Epithelial cell of esophagus (primary cell): ENCODE measurements at places on chromosomes 2 and 18.

DNA sequence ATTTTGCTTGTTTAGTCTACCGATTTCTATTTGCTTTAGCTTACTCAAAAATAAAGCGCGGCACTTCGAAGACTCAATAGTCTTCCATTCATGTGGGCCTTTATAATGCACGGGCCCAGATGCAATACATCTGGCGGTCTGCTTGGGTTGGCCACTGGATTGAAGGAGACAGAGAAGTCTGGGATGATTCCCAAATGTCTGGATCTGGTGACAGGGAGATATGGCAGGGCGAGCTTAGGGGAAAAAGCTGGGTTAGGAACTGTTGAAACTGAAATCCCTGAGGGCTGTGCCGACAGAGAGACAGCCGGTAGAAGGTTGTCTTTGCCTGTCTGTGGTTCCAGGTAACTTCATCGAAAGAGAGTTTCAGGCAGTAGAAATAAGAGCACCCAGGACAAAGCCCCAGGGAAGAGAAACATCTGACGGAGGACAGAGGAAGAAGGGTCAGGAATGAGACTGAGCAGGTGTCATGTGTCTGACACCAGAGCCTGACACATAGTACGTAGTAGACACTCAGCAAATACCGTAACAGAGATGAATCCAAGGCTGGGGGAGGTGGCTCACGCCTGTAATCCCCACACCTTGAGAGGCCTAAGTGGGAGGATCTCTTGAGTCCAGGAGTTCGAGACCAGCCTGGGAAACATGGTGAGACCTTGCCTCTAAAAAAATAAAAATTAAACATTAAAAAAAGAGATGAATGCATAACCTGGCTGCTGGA, 13.6 kb downstream of the CLUL1 start:
- no peak for DNase-seq

- no peak for DNase-seq
Observed at GRCh38 chr2:25062511-25062917, 20.6 kb downstream of the EFR3B start.

DNA sequence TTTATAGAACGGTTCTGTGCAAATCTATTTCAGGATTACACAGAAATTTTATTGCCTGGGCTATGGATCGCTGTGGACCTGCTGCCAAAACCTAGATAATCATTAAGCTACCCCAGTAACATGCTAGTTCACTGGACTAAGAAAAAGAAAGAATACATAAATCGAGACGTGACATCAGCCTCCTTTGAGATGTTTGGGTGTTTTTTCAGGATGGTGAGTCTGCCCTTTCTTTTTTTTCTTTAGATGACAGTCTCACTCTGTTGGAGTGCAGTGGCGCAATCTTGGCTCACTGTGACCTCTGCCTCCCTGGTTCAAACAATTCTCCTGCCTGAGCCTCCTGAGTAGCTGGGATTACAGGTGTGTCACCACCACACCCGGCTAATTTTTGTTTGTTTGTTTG, 52.0 kb downstream of the FHOD3 start:
- peak; percentile 45 for DNase-seq

GRCh38 chr18:68840554-68841263, 42.8 kb downstream of the CCDC102B start:
- DNase-seq, result peak; percentile 92

- DNase-seq, result peak; percentile 90
Observed at GRCh38 chr2:101064868-101065549, 62.9 kb downstream of the RPL31 start.

GRCh38 chr2:79131687-79132086, 11.4 kb downstream of the REG1A start:
- DNase-seq, result no peak

DNA sequence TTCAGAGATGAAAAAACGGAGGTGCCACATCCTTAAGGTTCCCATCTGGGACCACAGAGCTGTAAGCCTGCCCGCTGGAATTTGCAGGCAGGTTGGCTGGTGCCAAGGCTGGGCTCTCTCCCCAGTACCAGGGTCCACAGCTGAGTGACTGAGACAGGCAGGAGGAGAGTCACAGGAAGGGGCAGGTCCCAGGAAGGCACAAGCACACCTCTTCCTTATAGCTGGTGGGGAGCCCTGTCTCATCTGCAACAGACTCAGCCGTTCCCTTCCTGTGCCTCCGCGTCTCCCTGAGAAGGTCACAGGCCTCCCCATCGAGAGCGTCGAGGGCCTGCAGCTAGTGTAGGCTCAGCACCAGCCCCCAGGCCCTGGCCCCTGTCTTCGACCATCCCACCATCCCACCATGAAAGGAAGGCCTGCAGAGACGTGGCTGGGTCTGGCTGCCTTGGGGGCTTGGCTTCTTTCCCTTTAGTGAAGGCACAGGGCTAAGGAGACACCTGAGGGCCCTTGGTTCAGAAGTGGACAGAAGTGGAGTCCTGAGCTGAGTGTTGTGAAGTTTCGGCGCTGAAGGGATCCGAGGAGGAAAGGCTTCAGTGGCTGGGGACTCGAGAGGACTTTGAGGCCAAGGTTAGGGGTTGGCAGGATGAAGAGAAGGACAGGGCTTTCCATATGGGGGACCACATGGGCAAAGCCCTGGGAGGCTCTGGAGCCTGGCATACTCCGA, 26.8 kb downstream of the GLI2 start:
- no peak for DNase-seq

GRCh38 chr18:37871561-37871960, 306.0 kb upstream of the CELF4 start:
- DNase-seq, result no peak

DNA sequence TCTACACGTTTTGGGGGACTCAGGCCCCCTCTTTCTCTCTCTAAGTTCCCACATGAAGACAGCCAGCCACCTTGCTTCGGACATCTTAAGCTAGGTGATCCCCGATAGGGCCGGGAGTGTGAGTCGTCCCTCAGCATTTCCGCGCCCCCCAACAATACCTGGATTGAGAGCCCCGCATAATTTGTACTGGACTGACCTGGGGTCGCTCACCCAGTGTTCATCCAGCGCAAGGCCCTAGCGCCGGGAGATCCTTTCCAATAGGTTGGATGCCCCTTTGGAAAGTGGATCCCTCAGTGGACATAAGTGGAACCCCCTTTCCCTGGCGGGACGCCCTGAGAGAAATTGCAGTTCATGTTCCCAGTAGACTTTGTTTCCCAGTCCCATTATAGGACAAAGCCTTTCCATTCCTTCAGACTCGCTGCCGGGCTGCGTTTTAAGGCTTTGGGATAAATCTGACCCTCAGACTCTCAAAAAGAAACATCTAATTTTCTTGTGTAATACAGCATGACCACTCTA, 77.8 kb upstream of the KCNH7 start:
- DNase-seq, result no peak

GRCh38 chr2:63440612-63441011, 147.7 kb downstream of the WDPCP start:
- DNase-seq, result peak; percentile 45

- DNase-seq, result peak; percentile 89
Observed at GRCh38 chr2:61763605-61764034, 90.2 kb downstream of the FAM161A start.

DNA sequence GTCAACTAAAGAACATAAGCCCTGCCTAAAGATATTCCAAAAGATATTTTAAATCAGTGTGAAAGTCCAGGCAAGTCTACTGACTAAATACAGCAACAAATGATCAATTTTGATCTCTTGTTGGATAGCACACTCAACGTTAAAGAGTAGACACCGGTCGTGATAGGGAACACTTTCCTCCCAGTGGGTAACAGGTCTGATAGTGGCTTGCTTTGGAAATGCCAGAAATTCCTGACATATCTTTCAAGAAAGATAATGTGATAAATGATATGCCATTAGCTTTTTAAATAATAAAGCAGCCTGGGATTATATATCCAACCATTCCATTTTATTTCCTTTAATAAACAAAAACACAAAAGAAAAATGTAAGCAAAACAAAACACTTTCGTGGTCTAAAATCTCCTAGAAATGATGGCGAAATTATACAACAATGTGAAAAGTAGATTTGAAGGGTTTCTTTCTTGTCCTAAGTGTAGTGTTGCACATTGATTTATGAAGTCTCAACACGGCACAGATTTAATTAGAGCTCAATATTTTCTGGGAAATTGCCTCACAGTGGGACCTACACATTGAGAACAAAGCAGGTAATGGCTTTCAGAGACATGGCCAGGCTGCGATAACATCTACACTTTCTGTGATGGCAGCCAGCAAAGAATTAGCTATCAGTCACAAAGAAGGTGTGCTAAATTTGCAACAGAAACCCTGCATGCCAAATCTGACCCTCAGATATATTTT, 158.6 kb downstream of the PPP1R1C start:
- no peak for DNase-seq

DNA sequence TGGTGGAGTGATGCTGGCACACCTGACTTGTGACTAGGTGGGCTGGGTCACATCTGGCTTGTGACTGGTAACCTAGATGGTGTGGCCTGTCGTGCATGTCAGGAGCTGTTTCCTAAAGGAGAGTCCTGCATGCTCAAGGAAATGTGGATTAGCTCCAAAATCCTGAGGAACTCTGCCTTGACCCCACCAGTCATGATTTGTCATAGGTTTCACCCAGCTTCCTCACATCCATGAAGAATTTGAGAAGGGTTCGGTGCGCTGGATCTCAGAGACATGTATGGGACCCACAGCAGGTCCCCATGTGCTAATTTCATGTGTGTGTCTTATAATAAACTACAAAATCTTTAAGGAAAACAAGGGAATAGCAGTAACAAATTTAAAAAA, 107.2 kb downstream of the COL6A3 start:
- DNase-seq, result no peak

GRCh38 chr2:203492965-203493364, 42.1 kb downstream of the RAPH1 start:
- DNase-seq, result peak; percentile 4

DNA sequence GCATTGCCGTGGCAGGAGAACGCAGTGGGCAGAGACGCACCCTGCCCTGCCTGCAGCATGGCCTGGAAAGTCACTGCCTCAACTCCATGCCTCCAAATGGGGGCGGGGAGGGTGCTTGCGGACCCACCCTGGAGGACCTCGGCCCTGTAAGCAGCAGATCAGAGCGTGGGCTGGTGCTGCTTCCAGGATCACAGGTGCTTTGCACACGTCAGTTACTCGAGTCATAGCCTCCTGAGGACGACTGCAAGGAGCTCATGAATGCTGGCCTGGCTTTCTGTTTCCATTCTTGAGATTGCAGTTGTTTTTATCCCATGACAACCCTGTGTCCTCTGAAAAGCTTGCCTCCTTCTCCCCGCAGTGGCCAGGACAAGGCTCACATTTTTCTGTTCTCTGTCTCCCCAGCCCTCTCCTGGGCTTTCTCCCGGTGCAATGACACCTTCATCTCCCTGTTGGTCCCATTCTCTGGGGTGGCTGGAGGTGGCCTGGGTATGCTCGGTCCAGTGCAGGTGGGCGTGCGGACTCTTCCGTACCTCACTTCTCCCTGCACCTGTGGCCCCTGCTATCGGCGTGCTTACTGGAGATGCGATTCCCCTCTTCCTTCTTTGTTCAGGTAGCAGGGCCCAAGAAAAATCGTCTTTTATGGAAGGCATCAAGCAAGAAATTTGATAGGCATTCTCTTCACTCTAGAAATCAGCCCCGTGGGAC, 208.0 kb downstream of the GBX2 start:
- DNase-seq, result no peak

GRCh38 chr2:68223419-68223818, 28.9 kb downstream of the PPP3R1 start:
- DNase-seq, result no peak

GRCh38 chr2:69001879-69002278, 11.1 kb upstream of the ANTXR1 start:
- no peak for DNase-seq

DNA sequence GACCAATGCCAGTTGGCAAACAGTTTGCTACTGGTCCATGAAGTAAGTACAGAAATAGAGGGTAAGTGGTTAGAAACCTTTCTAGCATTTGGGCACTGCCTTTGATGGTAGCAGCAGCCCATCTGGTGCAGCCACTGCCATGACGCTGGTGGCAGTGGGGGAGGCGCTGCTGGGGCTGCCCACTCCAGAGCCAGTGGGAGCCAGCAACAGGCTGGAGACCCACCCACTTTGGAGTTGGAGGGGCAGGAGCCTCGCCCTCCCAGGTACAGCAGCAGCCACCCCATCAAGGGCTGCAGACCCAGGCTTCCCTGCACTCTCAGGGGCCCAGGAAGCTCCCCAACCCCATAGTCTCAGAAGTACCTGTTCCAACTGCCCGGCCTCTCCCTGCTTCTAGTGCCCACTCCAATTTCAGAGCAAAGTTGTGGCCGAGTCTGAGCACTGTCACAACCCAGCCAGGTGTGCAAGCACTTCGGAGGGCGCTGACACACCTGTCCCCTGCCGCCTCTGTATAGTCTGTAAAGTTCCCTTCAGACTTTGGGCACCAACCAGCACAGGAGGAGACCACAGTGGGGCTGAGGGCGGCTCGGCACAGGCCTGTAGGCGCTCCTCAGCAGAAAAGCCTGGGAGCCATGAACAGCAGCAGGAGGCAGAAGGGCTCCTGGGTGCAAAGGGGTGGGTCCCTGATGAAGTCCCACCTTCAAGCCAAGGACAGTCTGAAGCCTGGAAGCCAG, 125.6 kb upstream of the CCDC150 start:
- DNase-seq, result no peak

DNA sequence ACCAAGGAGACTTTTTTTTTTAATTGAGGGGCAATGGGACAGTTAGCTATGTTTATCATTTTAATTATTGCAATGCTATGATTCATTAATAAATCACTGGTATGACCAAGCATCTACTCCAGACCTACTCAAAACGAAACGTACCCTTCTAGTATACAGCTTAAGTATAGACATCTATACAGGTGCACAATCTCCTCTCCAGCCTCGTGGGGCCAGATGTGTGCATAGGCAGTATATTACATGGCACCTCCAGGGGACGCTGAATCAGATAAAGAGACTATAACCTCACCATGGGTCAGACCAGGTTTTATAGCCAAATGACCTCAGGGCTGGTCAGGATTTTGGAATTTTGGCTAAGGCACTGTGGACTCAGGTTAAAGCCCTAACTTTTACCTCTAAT, 86.6 kb downstream of the SS18 start:
- DNase-seq, result no peak

- no peak for DNase-seq
Observed at GRCh38 chr2:215286309-215286708, 25.6 kb upstream of the ATIC start.

GRCh38 chr2:154697418-154698252, 860 bp upstream of the KCNJ3 start:
- no peak for DNase-seq

DNA sequence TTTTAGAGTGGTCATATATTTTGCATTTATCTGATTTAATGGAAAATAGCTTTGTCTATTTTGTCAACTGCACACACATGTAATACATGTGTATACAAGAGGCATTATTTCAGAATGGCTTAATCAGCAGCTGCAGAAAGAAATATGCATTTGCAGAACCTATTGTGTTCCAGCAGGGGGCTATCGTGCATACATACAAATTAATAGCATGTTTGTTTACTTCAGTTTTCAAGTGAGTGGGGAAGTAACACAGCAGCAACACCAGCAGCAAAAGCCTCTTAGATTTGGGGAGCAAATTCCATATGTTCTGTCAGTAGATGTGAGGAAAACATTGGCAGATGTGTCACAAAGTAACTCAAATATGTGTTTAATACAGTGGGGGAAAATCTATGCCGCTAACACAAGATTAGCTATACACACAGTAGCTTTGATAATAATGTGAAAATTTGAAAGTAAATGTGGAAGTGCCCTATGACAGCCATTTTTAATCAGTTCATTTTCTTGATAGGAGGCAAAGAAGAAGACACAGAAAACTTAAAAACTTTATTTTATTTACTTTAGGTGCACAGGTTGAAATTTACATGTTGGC, 218.1 kb downstream of the WDR7 start:
- peak; percentile 73 for DNase-seq
